Hippocampal formation (tissue), 2 donors: ENCODE measurements at places on chromosomes 12 and 14.

DNA sequence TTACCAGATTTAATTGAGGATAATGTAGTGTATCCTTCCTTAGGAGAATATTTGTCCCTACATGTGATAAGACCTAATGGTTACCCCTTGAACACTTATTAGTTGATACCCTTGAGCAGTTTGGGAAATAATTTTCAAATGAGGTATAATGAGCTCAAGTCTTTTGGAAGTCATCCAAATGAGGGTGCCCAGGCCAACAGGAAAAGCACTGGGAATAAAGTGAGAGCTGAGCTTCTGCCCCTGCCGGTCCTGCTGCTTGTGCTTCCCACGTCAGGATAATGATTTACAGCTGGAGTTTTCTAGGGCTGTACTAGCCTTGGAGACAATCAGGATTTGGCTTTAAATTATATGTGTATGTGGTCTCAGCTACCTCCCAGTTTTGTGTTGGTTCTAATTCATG lies 178.8 kb upstream of the FRMD6 start:
- DNase-seq: no peak

DNA sequence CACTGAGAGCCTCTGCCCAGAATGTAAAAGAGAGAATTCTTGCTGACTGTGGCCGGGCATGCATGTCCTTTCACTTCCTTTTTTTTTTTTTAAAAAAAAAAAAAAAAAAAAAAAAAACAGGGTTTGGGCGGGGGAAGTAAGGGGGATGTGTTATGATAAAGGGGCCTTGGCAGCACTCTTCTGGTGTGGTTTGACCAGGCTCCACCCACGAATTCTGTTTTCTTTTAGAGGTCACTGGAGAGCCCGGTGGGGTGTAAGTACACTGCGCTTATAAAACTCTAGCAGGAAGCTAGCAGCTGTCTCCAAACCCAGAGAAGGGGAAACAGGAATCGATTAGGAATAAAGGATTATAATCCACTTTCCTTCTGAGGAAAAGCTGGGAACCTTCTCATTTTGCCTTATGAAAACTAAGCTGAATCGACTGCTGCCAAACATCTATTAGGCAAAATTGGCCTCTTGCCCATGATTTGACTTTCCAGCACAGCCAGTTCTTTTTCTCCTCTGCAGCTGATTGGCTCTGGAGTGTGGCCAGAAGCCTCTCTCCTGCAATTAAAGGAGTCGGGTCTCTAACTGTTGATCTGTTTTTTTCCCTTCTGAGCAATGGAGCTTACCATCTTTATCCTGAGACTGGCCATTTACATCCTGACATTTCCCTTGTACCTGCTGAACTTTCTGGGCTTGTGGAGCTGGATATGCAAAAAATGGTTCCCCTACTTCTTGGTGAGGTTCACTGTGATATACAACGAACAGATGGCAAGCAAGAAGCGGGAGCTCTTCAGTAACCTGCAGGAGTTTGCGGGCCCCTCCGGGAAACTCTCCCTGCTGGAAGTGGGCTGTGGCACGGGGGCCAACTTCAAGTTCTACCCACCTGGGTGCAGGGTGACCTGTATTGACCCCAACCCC lies 27.7 kb upstream of the HIGD1C start:
- DNase-seq: peak; percentile 83

DNA sequence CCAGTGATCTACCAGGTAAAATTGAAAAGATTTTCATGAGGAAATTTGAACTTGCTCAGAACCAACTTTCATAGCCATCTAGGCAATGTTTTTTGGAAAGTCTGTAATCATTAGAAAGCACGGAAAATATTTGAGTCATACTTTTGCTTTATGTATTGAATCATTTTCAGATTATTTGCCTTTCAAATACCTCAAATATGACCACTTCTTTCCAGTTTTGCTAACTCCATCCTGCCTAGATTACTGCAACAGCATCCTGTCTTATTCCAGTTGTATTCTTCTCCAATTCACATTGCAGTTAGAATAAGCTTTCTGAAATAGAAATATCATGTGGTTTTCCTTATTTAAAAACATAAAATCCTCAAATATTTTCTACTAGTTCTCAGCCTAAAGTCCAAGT lies 239.8 kb upstream of the FAR2 start:
- no peak for DNase-seq

GRCh38 chr12:9349888-9350885 lies 142.0 kb upstream of the PZP start:
- DNase-seq: no peak

DNA sequence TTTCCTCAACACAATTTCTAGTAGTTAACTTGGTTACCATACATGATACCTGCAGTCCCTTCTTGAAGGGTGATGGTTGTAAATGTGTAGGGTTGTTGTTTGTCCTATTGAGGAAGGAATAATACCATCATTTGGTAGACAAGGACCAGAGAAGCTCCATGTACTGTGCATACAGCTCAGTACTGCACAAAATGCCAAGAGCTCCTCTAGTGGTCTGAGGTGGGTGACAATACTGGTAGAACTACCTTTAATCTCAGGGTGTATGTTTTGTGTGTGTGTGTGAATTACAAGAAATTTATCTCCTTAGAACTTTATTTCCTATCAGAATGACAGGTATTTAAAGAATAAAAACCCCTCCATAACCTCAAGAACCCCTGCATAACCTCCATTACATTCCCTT lies 575.3 kb downstream of the TMTC2 start:
- no peak for DNase-seq

DNA sequence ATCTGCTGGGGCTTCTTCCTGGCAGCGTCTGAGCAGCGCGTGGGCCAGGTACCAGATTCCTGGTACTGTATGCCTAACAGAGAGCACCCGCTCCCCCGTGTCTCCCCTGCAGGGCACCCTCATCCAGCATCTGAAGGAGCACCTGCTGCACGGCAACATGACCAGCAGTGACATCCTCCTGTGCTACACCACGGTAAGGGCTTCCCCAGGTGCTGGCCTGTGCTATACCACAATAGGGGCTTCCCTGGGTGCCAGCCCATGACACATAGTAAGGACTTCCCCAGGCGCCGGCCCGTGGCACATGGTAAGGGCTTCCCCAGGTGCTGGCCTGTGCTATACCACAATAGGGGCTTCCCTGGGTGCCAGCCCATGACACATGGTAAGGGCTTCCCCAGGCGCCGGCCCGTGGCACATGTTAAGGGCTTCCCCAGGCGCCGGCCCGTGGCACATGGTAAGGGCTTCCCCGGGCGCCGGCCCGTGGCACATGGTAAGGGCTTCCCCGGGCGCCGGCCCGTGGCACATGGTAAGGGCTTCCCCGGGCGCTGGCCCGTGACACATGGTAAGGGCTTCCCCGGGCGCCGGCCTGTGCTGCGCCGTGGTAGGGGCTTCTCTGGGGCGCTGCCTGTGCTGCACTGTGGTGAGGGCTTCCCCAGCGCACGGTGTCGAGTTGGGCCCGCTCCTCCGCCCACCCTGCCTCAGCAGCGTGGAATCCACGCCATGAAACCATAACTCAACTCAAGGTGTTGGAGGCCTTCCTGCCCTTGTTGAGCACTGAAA lies 49.3 kb downstream of the AACS start:
- DNase-seq: no peak

- DNase-seq: no peak
These were observed 247.5 kb downstream of the SLC16A7 start for GRCh38 chr12:59843260-59843843.

DNA sequence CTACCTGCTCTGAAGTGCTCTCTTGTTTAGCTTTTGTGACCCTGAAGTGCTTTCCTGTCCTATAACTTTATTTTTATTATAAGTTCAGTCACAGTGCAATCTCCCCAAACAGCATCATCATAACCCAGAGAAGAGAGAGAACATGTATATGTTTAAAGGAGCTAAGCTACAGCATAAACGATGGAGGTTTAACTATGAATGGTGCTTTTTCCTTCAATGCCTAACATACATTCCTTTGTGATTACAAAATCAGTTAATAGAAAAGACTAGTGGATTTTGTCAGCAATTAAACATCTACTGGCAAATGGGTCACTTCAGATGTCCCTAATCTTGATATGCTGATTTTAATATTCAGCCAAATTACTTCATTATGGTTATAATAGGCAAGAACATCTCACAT lies 46.4 kb downstream of the ZFYVE21 start:
- DNase-seq: no peak

DNA sequence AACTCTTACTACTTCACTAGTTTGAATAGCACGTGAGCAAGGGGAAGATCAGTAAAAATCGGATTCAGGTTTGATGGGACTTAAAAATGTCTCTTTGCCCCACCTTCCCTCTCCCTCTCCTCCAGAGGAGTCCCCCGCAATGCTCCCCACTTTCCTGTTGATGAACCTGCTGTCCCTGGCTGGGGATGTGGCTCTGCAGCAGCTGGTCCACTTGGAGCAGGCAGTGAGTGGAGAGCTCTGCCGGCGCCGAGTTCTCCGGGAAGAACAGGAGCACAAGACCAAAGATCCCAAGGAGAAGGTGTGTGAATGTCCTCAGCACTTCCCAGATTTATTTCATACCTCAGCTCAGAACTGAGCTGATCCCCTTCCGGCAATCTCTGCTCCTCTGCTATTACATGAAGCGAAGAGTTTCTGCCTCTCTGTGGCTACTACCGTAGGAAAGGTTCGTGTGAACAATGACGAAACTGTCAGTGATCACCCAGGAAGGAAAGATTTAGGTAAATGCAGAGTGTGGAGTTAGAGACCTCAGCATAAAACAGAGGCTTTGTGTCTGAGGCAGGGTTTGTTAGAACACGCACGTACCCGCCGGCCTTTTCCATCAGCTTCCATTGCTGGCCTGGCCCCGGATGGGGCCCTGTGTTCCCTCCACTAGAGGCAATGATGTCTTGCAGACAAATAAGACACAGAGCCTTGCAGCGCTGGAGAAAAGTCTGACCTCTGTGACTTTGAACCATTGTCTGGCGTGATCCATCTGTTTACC lies 7.4 kb upstream of the GAPDH start:
- DNase-seq: no peak

GRCh38 chr14:66045572-66046021 lies 440.6 kb upstream of the CCDC196 start:
- DNase-seq: no peak

DNA sequence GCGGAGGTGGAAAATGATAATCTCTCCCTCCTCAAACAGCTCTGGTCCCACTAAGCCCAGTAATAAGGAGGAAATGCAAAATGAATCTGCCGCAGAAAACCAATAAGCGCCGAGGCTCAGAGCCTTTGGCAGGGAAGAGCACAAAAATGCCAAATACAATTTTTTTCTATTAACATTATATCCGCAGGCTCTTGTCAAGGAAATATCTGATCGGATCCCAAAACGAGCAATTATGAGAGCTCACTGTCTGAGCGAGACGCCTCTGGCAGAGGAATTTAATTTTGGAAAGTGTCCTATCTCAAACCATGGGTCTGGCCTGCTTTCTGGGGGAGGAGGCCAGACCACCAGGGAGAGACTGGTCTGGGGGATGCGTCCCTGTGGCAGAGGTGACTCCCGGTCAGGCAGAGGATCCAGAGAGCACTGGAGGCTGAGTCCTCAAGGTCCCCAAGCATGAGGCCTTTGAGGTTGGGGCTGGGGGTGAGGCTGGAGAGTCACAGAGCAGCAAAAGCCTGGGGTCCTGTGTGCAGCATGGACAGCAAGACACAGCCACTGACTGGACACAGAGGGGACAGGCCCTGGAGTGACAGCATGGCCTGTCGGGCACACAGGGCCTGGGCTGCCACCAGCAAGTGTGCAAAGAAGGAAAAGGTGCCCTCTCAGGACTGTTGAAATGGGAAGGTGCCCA lies 342.8 kb upstream of the SFSWAP start:
- no peak for DNase-seq

- DNase-seq: no peak
These were observed 94.5 kb upstream of the CPM start for GRCh38 chr12:69027411-69027881.

- DNase-seq: no peak
These were observed 27.4 kb downstream of the PCNX1 start for GRCh38 chr14:70934502-70935134.

DNA sequence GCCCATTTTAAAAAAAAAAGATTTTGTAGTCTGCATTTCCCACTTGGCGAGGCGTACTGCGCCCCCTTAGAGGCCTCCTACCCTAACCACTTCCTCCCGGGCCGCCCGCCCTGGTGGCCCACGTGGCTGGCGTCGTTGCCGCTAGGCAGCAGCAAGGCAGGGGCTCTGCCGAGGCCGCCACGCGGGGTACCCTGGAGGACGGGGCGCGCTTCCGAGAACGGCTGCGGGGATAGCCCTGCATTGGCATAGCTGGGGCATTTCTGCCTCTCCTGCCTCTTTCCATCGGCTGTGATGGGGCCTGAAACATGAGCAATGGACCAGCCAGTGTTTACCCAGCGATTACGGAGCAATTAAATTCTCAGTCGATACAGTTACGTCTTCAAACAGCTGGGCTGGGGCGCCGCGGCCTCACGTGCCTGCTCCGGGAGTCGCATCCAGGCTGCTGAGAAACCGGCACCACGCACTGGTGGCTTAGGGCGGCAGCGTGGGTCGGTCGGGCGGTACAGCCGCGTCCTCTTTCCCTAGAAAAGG lies 38.0 kb downstream of the IQSEC3 start:
- DNase-seq: no peak

- no peak for DNase-seq
These were observed 79.7 kb upstream of the PTPRR start for GRCh38 chr12:71000255-71000654.

DNA sequence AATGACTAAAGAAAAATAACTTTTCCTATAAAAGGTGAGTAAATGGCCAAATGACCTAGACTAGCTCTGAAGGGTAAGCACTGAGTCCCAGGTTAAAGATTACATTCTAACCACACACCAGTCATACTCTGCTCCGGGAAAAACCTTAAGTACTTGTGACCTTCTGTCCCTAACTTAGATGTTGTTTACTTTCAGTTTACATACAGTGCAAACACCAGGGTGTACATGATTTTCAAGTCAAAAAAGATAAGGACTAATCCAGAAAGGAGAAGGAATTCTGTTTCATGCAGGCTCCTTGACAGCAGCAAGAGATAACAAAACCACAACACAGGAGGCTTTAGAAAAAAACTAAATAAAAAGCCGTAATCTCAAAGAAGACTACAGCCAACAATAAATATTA lies 174.2 kb downstream of the PPM1H start:
- no peak for DNase-seq

- DNase-seq: no peak
These were observed at the start of gene CCDC63 for GRCh38 chr12:110846615-110847566. CCDC63 (plus strand) TSS chr12:110846987; CDS start chr12:110852955, 5,968 bp downstream.

GRCh38 chr14:67446371-67447032 lies 34.5 kb upstream of the PLEK2 start:
- DNase-seq: peak; percentile 16

DNA sequence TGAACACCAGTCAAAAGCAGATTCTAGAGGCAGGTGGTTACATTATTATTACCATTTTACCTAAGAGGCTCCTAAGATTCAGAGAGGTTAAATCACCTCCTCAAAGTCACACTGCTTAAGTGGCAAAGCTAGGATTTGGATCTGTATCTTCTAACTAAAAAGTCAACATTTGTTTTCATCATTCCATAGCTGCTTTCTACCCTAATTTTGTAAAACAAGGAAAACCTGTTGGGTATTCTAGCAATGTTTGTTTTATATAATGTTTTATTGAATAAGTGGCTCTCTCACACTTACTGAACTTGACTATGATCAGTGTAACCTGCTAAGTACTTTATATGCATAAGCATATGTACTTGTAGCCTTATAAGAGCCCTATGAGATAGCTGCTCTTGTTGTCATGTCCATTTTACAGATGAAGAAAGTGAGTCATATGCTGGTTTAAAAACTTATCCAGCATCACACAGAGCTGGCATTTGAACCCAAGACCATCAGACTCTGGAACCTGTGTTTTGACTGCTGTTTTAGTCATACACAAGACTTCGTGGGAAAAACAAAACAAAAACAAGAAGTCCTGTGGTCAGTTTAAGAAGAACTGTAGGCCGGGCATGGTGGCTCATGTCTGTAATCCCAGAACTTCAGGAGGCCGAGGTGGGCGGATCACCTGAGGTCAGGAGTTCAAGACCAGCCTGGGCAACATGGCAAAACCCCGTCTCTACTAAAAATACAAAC lies 31.7 kb upstream of the EVL start:
- DNase-seq: no peak
